Fibroblast of villous mesenchyme (primary cell): ENCODE measurements at places on chromosomes 11 and 22.

GRCh38 chr11:93945596-93945995, 75.6 kb upstream of the HEPHL1 start:
- DNase-seq, result no peak

DNA sequence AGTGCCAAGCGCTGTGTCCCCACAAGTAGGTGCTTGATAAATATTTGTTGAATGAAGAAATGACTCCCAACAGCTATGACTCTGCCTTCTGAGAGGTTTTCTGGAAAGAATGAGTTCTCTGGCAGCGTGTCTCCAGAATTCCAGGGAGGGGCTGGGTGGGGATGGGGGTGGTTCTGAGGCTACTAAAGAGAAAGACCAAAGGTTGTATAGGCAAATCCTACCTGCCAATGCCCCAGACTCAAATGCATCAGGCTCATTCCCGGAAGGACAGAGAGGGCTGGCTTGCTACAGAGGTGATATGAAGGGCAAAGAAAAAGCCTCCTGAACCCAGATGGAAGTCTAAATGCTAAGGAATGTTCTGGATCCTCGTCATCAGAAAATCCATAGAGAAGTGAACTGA, 1.9 kb downstream of the DUSP18 start:
- no peak for DNase-seq

DNA sequence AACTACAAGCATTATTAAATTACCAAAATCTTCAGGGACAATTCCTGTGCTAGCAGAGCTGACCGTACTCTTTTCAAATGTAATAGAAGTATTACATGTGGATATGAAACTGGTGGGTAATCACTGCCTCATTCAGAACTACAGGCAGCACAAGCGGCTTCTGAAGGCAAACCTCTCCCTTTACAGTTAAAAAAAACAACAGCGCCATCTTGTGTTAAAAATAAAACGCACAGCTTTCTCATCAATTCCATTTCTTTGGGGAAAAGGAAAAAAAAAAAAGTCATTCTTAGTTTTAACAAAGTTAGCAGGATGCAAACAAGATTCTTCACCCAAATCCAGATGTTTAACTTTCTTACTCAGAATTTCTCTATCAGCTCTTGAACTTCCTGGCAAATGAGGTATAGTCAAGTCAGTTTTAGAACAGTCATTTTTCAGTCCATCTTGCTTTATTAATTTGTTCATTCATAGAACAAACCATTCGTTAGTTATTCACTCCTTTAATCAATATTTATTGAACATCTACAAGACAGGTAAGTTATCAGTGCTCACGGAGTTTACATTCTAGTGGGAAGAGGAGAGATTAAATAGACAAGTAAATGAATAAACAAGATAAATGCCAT, 331.8 kb upstream of the MPPED2 start:
- peak; percentile 40 for DNase-seq

GRCh38 chr11:59501931-59502330, 1.4 kb upstream of the OR4D11 start:
- no peak for DNase-seq

DNA sequence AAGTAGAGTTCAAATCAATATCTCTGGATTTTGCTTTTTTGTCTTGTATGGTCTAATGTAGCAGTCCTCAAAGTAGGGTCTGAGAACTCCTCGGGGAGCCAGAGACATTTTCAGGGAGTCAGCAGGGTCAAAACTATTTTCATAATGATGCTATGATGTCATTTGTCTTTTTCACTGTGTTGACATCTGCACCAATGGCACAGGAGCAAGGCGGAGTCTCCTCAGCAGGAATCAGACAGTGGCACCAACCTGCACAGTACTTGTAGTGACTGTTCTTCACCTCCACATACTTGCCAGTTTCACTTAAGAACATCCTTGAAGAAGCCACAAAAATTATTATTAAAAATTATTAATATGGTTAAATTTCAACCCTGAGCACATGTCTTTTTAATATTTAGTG, 14.9 kb upstream of the FXYD6 start:
- DNase-seq, result no peak

DNA sequence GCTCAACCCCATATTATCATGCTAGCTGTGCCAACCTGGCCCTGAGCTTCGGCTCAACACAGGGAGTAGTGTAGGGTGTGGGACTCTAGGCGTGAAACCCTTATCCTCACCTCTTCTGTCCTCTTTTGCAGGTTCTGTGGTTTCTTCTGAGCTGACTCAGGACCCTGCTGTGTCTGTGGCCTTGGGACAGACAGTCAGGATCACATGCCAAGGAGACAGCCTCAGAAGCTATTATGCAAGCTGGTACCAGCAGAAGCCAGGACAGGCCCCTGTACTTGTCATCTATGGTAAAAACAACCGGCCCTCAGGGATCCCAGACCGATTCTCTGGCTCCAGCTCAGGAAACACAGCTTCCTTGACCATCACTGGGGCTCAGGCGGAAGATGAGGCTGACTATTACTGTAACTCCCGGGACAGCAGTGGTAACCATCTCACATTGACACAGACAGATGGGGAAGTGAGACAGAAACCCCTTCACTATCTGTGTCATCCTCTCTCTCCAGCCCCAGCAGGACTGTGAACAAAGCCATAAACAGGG, 76.4 kb downstream of the GGTLC2 start:
- DNase-seq, result peak; percentile 30

DNA sequence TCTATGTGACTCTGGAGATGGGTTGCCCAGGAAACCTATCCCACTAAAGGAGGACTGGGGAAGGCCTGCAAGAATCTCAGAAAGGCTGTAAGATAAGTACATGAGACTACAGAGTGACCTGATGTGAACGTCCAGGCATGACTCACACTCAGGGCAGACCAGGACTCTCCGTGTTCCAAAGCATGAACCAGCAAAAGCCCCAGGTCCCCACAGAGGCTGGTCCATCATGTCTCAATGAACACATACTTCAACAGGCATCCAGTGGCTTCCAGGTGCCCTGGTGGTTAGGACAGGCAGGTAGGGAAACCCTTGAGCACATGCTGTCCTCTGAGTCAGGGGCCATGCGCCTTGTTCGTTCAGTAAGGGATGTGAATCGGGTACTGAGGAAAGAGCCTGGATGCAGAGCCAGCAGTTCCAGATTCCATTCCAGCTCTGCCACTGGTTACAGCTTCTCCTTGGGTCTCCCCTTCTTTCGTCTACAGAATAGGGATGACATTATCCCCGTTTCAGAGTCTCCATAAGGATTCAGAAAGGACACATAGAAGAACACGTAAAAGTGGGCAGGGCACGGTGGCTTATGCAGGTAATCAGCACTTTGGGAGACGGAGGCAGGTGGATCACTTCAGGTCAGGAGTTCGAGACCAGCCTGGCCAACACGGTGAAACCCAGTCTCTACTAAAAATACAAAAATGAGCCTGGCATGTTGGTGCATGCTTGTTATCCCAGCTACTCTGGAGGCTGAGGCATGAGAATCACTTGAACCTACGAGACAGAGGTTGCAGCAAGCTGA, 129.0 kb upstream of the TEAD1 start:
- DNase-seq, result peak; percentile 20

GRCh38 chr11:24046731-24047130, 450.1 kb upstream of the LUZP2 start:
- no peak for DNase-seq

DNA sequence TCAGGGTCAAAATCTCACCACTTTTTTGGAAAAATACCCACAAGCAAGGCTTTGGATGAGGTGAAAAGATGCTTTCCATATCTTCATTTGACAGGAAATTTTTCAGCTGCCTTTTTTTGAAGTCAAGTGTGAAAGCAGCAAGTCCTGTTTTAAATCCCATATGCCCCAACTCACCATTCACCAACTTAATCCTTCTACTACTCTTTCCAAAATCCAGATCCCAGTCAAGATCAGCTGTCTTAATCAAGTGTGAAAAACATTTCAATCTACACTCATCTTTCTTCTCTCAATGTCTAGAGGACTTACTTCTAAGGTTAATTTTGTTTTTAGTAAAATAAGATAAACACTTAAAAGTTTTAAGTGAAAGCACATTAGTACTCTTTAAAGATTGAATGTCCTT, 128.4 kb upstream of the CEP126 start:
- no peak for DNase-seq

- DNase-seq, result no peak
Measured at GRCh38 chr11:73267122-73267846, 4.9 kb upstream of the P2RY6 start.

- DNase-seq, result no peak
Measured at GRCh38 chr11:116888024-116888423, 50.6 kb upstream of the APOA1 start.

DNA sequence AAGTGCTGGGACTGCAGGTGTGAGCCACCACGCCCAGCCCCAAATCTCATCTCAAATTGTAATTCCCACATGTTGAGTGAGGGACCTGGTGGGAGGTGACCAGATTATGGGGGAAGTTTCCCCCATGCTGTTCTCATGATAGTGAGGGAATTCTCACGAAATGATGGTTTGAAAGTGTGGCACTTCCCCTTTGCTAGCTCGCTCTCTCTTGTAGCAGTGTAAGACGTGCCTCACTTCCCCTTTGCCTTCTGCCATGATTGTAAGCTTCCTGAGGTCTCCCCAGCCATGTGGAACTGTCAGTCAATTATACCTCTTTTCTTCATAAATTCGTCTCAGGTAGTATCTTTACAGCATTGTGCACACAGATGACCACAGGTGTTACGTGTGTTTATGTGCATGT, 357.8 kb downstream of the CADM1 start:
- DNase-seq, result no peak

GRCh38 chr22:37019309-37020191, at the start of the genes MPST and TST:
MPST (plus strand) TSS chr22:37019742; CDS start chr22:37019837, 95 bp downstream.
TST (minus strand) TSS chr22:37019447; CDS start chr22:37018732, 715 bp downstream.
- peak; percentile 76 for DNase-seq
